ENCODE measurements at places on chromosomes 11 and 22.

- DNase-seq: no peak
Measured at GRCh38 chr11:71329165-71329510, 76.8 kb upstream of the SHANK2 start.

GRCh38 chr11:35943713-35944502 is at the start of gene LDLRAD3:
Gene LDLRAD3, plus strand, starts transcription at chr11:35944062. Its CDS starts 37 bp downstream, at chr11:35944099.
- peak; percentile 41 for DNase-seq

- no peak for DNase-seq
Measured at GRCh38 chr11:9014826-9015225, 11.0 kb upstream of the NRIP3 start.

- no peak for DNase-seq
Measured at GRCh38 chr22:22113701-22114100, 130.9 kb upstream of the VPREB1 start.

DNA sequence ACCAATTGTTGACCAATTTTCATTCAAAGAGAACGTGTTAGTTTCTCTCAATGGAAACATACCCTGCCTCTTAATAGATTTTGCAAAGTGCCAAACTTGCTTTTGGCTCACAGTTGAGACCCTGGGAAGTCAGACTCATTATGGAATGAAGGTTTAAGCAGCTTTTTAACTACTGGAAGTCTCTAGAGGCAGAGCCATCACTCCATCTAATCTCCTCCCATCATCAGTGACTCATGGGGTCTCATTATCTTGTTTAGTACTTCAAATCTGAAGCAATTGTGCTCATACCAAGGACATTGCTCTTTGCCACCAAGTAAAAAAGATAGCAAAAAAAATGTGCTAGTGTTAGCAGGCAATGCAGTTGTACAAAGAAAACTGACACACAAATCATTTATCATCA is 537.1 kb upstream of the LRRC4C start:
- DNase-seq: no peak

DNA sequence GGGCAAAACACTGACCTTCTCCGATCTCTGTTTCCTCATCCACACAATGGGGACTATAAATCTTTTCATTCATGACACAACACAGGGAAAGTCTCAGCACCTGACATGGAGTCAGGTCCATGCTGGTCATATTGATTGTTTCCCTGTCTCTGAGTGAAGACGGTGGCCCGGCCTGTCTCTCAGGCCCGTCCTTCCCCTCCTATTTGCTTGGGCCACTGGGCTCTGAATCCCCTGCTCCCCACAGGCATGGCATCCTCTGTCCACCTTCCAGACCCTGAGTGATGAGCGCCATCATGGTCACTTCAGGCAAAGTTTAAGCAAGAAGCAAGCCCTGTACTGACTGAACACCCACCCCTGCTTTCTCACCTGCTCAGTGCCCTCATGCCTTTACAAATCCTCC is 113.3 kb upstream of the ALX4 start:
- DNase-seq: no peak

- DNase-seq: no peak
Measured at GRCh38 chr11:87926250-87926970, 248.8 kb downstream of the RAB38 start.

GRCh38 chr11:96215110-96215782 is 127.7 kb downstream of the MAML2 start:
- DNase-seq: no peak

GRCh38 chr22:19959043-19959586 is 17.5 kb upstream of the TXNRD2 start:
- no peak for DNase-seq

GRCh38 chr11:106400949-106401570 is 323.6 kb downstream of the AASDHPPT start:
- no peak for DNase-seq

GRCh38 chr11:118522571-118523072 is 4.7 kb upstream of the TTC36 start:
- DNase-seq: no peak

- DNase-seq: no peak
Measured at GRCh38 chr11:47248304-47248663, 330 bp downstream of the ACP2 start.
